Activated naive CD4-positive, alpha-beta T cell (primary cell): ENCODE measurements at places on chromosomes 2 and 18.

DNA sequence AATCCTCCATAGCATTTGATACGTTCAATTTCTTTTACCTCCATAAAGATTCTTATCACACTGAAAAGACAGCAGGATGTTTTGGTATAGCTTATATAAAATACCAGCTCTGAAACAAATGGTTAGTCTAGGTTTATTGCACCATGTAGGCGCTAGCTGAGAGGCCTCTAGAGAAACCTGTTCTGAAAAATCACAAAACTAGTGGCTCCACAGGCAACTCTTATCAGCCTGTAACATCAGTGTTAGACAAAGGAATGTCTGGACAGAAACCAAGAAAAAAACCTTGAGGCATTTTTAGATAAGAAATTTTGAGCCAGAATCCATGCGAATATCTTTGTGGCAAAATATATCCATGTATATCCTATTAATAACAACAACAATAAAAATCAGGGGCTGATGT lies 440.4 kb upstream of the MAP2 start:
- DNase-seq, result no peak

DNA sequence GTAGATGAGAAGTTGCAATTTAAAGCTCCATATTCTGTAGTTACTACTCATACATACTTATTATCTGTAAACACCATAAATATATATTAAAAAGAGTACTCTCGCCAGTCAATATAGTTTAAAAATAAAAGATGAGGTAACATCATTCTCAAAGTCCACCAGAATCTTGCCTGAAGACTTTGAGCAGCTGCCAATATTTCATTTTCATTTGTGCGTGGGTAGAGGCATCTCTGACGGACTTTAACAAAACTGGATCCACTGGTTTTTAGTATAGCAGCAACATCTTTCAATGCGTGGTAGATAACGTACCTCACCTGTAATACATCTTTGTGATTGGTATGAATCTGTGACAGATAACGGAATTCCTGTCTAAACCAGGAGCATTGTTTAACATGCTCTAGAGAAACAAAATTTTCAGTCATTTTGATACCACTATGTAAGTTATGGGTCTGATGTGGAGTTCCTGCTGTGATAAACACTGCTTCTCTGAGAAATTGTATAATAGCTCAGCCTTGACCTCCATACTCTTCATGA lies 45.0 kb downstream of the WDR75 start:
- DNase-seq, result no peak

DNA sequence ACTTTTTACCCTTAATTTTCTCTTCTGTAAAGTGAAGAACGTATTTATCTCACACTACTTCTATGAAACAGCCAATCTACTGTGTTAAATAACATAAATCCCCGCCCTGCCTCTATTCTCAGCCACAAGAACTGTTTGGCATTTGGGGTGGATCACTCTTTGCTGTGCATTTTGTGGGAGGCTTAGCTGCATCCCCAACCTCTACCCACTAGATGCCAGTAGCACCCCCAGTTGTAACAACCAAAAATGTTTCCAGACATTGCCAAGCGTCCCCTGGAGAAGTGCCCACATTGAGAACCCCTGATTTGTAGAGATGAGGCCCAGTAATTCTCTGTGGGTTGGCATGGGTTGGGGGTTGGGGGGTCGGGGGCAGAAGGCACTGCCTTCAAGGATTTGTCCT lies 94.7 kb upstream of the BOD1L2 start:
- no peak for DNase-seq

DNA sequence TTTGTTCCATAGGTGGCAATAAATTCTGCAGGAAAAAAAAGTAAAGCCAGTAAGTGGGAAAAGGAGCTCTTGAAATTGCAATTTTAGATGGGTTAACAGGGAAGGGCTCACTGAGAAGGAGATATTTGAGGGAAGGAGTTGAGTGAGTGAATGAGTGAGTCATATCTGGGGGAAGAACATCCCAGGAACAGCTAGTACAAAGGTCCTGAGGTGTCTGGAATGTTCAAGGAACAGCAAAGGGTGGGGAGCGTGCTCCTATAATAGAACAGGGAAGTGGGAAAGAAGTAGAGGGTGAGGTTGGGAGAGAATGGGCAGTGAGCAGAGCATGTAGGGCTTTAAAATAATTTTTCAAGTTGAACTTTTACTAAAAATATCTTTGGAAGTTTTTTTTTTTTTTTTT lies 68.0 kb upstream of the PSME4 start:
- no peak for DNase-seq

GRCh38 chr2:224141304-224141703 lies 102.2 kb upstream of the SERPINE2 start:
- no peak for DNase-seq

GRCh38 chr2:66389651-66390131 lies 45.2 kb upstream of the MEIS1 start:
- no peak for DNase-seq

DNA sequence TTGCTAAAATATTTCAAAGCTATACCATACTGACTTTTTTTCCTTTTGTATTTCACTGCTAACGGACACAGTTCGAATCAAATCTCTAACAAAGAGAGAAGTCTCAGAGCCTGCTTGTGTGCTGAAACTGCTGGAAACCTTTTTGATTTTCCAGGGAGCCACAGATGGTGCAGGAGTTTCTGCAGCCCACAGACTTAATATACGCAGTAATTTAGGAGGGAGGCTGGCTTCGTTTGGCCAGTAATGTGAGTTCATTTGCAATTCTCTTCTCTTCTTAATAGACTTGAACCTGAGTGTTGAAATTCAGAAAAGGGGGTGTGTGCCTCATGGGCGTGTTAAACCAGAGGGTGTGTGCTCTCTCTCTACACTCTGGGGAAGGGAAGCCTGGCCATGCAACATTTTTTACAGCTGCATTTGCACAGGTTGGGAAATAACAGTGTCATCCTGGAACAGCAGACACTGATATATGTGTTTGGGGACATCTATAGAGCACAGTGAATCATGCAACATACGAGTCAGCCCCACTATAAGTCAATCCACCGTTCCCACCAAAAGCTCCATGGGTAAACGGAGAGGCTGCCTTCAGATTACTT lies 333.0 kb downstream of the CLIP4 start:
- DNase-seq, result no peak

DNA sequence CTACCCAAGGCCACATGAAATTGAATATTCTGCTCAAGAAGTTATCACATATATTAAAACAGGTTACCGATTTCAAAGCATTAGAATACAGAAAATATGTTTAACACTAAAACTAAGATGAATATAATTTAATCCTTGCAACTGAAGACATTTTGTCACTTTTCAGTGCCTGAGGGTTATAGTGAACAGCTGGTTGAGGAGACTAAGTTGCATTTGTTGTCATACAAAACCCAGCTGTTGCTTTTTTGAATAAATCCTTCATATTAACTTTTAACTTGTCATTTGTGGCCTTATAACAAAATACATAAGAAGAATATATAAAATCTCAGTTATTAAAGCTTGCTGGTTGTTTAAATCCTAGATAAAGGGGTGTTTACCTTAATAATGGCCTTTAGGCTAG lies 37.5 kb downstream of the RBKS start:
- DNase-seq, result no peak

- no peak for DNase-seq
These were observed 3.0 kb downstream of the PASK start for GRCh38 chr2:241146286-241146685.

DNA sequence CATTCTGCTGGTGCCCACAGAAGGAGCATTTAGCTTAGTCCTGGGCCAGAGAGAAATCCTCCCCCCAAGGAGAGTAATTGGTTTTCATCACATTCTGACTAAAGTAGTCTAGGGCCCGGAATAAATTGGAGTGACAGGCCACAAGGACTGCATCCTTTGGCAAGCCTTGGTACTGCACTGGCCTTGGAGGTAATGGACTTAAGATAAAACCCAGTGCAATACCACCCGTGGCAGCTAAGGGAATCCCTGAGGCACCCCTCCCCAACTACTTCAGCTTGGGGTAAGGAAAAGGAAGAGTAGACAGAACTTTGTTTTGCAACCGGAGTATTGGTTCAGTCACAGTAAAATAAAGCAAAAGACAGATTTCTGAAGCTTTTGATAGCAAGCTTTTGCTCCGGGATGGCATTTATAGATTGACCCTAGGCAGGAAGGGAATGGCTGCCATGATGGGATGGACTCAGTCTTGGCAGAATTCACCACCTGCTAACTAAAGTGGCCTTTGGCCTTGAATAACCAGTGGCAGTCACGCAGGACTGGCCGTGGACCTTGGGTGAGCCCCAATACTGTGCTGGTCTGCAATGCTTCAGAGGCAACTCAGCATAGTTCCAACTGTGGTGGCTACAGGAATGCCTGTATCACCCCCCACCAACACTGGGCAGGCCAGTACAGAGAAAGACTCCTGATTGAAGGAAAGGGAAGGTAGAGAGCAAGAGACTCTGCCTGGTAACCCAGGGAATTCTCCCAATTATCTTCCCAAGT lies 14.1 kb downstream of the ORC4 start:
- DNase-seq, result no peak

- DNase-seq, result no peak
These were observed 223.7 kb upstream of the TRIB2 start for GRCh38 chr2:12493031-12493513.

DNA sequence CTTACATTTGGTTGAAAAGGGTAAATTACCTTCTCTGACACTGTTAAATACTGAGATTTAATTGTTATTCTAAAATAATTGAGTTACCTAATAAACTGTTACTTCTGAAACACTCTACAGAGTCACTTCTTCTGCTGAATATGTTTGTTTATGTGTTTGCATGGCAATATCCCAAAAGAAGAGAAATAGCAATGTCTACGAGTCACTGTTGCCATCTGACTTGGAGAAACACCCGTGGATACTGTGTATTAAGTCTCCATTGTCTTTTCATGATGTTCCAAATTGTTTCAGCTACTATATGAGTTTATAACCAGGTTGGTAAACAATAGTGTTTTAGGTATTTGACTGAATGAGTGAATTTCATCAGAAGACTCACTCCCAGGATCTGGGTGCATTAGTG lies 754.2 kb upstream of the ID2 start:
- no peak for DNase-seq

DNA sequence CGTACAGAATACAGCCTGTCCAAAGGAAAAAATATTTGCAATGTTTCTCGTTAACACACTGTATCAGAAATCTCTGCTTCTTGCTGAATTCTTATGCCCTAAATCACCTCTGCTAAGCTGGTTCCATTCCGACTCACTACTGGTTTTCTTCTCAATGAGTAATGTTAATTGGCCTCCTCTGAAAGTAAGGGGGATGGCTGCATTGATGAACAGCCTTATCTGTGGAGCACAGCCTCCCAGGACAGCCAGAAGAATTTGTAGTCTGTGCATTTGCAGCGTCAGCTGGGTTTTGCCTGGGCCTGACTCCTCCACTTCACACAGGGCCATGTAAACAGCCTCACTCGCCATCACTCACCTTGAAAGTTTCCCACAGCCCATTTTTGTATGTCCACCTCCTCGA lies 127.7 kb downstream of the RNF152 start:
- DNase-seq, result no peak

DNA sequence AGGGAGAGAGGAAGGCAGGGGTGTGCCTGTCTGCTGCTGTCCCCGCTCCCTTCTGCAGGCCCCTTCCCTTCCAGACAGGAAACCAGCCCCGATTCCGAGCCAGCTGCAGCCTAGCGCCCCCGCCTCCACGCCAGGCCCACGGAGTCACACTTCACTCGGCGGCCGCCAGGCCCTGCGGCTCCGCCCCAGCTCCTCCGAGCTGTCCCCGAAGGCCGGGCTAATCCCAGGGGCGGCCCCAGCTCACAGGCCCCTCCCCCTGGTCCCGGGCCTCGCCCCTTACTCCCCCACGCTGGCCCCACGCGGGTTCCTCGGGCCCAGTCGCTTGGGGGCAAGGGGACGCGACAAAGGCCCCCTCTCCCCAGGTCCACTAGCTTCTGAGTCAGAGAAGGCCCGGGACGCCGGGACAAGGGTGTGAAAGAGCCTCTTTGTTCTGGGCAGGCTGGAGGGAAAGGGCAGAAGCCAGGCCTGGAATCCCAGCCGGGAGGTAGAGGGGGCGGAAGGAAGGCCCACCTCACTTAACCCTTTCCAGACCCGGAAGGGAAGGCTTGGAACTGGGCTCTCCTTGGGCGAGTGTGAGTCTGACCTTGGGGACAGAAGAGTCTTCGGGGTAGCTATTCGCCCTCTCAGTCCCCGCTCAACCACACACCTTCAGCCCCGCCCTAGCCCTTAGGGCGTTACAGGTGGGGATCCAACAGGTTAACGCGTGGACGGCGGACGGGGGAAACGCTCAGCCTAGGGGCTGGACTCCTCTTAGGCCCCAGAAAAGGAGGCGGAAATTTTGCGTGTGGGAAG lies 1.2 kb downstream of the RTKN start:
- DNase-seq, result no peak

DNA sequence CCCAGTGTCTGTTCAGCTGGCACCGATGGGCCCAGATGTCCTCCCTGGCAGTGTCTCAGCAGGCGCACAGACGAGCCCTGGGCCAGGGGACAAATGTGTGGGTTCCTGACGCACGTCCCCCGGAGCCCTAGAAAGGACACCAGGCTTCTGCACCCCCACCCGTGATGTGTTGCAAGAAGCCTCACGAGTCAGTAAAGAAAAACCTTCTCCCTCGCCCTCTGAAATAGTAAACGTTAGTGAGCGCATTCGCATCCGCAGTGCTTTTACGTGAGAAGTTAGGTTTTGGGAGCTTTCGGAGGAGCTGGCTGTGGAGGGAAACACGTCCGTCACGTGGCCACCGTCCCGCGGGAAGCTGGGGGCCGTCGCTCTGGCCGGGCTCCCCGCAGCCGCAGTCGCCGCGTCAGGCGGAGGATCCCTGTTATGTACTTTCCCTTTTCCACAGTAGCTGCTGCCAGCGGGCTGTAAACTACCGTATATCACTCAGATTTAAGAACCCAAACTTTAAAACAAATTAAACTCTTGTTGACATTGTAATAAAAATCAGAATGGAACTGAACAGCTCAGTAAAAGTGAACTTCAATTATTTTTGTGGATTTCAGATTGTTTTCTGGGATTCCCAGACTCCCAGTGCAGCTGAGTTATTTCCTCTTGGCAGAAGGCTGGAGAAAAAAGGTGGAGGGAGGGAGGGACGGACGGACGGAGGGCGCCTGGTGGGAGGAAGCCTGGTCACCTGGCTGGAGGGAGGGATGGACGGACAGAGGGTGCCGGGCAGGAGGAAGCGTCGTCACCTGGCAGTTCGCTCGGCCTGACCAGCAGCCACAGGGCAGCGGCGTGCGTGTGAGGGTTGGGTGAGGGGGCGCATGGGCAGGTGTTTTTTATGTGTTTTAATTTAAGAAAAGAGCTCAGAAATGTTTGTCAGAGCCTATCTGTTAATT lies 112.1 kb downstream of the NFATC1 start:
- no peak for DNase-seq
